ENCODE measurements at places on chromosomes 6 and 20.

- no peak for DNase-seq
Measured at GRCh38 chr6:118467181-118467580, 80.9 kb upstream of the PLN start.

GRCh38 chr20:33822423-33822822 lies 11.3 kb downstream of the CHMP4B start:
- no peak for DNase-seq

DNA sequence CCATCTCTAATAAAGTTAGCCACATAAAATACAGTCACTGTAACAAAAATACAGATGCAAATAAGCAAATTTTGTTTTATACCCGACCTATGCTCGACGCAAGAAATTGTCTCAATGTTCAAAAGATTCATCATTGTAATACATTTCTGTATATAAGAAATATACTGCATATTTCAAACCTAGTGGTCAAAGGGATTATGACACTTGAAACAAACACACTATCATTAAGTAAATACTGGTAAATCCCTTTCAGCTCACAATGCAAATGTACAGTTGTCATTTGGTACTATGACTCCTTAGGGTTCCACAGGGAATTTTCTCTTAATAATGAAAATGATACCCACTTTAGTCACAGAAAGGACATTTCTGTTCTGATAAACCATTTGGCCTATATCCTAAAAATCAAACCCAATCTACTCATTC lies 2.2 kb downstream of the HIVEP2 start:
- DNase-seq: no peak

DNA sequence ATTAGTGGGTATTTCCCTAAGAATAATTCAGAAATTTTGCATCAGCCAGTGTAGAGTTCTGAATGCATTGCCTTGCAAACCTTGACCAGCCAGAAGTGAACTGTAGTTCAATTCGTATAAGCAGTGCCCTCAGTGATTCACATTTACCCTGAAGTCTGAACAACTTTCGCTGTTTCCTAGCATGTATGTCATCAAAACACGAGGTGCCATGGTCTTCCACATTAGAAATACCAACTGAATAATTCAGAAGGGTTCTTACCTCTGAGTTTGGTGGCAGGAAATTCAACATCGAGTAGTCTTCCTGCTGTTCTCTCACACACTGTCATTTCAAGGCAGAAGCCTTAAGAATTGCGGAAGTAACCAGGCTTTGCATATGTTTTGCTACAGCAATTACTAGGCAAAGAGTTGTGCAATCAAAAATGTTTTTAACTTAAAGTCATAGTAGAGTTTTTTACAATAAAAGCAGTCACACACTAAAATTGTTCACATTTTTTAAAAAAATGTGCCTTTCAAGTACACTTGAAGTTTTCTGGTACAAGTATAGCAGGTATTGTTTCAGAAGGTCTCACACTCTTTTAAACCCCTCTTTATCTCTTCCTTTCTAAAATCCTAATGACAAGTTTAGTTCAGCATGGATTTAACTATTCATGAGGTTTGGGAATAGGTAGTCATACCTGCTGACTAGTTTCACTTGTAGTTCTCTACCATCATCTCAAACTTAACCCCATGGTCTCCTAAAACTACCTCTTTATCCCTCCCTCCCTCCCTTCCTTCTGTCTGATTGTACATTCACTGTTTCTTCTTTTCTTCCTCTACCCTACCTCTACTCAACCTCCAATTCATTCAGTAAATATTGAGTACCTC lies 118.3 kb downstream of the STXBP5 start:
- DNase-seq: peak; percentile 81

GRCh38 chr20:56762401-56762800 lies 133.3 kb downstream of the TFAP2C start:
- no peak for DNase-seq

DNA sequence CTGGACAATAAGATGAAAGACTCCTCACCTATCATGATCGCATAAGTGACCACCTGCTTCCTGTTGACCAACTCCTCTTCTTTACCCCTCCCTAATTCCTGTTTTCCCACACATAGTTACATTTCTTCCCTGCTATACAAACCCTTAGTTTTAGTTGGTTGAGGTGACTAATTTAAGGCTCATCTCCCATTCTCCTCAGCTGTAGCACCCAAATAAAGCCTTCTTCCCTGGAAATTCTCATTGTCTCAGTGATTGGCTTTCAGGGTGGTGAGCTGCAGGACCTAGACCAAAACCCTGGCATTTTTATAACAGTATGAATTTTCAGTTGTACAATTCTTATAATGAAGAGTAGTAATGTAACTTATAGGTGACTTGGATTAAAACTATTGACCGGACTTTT lies 2.1 kb downstream of the FKBP1C start:
- no peak for DNase-seq

- no peak for DNase-seq
Measured at GRCh38 chr20:41063442-41063841, 34.8 kb downstream of the TOP1 start.

GRCh38 chr20:17480696-17481095 lies 50.5 kb downstream of the BFSP1 start:
- no peak for DNase-seq

GRCh38 chr6:108421366-108421765 lies 126.5 kb downstream of the AFG1L start:
- DNase-seq: no peak

DNA sequence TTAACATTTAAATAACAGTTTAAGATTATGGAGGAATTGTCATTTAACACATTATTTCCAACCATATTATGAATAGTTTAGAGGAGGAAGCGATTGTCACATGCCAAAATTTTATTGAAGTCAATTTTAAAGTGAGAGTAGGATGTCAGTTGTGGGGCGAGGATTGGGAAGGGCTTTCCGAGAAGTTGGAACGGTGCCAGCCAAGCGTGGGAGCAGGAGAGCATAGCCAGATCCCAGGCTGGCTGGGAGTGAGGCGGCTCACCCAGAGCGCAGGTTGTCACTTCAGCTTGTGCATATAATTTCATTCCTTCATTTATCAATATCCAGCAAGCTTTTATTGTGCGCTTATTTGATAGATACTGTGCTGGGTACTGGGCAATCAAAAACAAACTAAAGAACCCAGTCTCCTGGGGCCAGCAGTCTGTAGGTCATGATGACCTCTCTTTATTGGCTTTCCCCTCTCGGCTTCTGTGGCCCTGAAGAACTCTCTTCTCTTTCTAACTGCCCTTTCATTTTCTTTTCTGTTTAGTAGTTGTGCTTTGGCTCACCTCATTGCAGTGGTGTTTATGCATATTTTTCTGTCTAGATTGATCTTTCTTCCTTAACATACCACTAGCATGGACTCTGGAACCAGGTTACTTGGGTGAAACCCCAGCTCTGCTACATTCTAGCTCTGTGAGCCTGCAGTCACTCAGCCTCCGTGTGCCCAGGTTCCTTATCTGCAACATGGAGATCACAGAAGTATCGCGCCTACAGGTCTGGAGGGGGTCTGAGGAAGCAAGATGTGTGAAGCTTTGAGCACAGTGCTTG lies 6.4 kb downstream of the CEP43 start:
- DNase-seq: no peak

GRCh38 chr6:161395716-161396231 lies 121.9 kb upstream of the AGPAT4 start:
- no peak for DNase-seq

- DNase-seq: no peak
Measured at GRCh38 chr6:25343984-25344383, 64.8 kb downstream of the CARMIL1 start.

GRCh38 chr6:56021943-56022342 lies 146.6 kb upstream of the BMP5 start:
- no peak for DNase-seq

DNA sequence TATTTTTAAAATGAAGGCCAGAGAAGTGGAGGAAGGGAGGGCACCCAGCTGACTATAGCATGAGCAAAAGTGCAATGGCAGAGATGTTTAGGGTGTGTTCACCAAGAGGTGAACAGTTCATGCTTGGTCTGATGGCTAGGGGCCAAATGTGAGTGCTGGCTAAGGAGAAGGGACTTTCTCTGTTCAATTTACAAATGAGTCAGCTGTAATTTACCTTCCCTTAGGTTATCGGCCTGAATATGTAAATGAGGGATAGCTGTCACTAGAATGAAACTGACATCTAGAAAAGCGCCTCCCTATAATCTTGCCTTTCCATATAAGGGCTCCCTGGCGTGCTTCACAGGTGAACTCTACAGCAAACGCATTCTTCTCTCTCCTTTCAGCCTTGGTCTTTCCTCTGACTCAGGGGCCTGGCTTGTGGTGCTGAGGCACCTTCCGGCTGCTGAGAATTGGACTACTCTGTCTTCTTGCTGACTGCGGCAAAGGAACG lies 114.7 kb upstream of the BACH2 start:
- DNase-seq: no peak
